Spleen (tissue), 13 donors: ENCODE measurements at places on chromosomes 5 and 9. TPM values are rescaled to one million over a fixed set of nuclear protein-coding genes. Genes with fewer than 3 reads are reported as not detected.

Gene TTC23L
- total RNA-seq, result not detected

GRCh38 chr5:2039180-2039531, 156.4 kb upstream of the IRX4 start:
- no peak overlapping the region for H3K27ac ChIP-seq
- no peaks in the 10 kb centered on the region for H3K27me3 ChIP-seq
- no peak overlapping the region for H3K4me3 ChIP-seq
- H3K36me3 ChIP-seq, result no peaks in the 10 kb centered on the region
- H3K4me1 ChIP-seq, result peaks cover 6% of the 10 kb centered on the region
- no peak for DNase-seq

DNA sequence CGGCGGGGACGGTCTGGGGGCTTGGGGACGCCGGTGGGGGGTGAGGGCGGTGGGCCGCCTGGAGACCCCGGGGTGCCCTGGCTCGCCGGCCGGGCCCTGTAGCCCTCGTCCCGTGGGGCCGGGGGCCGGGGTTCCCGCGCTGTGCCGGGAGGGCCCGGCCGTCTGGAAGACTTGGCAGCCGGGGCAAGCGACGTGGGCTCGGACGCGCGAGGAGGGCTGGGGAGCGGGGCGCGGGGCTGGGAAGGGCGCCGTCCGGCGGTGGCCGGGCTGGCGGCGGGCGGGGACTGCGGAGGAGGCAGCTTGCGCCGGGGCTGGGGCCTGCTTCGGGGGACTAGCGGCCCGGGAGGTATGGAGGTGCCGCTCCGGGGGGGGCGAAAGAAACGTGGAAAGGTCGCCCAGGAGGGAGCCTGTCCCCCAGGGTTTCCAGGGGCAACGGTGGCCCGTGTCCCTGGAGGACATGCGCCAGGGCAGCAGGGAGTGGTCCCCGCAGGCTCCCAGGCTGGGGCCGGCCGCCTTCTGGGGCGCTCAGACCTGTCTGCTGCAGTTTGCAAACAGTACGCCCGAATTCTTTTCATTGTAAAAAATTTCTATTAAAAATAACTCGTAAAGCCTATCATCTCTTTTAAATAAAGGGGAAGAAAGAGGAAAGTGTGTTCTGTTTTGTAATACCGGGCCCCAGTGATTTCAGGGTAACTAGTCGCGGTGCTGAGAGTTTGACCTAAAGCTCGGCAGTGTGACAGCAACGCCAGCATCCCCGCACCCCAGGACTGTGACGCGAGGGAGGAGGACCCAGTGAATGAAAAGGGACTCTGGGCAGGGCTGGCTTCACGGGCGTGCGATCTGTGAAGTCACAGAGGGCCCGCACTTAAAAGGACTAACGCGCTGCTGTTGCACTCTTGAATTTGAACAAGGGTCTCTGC, 752 bp upstream of the ANKH start:
- peaks cover 48% of the 10 kb centered on the region for H3K4me1 ChIP-seq
- H3K27me3 ChIP-seq, result peaks cover 23% of the 10 kb centered on the region
- DNase-seq, result peak; percentile 88
- peak overlapping the region; percentile 74 for H3K27ac ChIP-seq
- H3K4me3 ChIP-seq, result peak overlapping the region; percentile 63

- no peaks in the 10 kb centered on the region for H3K36me3 ChIP-seq
- H3K4me1 ChIP-seq, result no peaks in the 10 kb centered on the region
- DNase-seq, result no peak
- H3K4me3 ChIP-seq, result no peak overlapping the region
- H3K27ac ChIP-seq, result no peak overlapping the region
- no peaks in the 10 kb centered on the region for H3K27me3 ChIP-seq
These were observed 1979.1 kb upstream of the CDH9 start for GRCh38 chr5:29017501-29017900.

- no peaks in the 10 kb centered on the region for H3K36me3 ChIP-seq
- H3K27me3 ChIP-seq, result no peaks in the 10 kb centered on the region
- DNase-seq, result no peak
- H3K4me3 ChIP-seq, result no peak overlapping the region
These were observed 40.1 kb downstream of the F2R start for GRCh38 chr5:76755779-76756637.

DNA sequence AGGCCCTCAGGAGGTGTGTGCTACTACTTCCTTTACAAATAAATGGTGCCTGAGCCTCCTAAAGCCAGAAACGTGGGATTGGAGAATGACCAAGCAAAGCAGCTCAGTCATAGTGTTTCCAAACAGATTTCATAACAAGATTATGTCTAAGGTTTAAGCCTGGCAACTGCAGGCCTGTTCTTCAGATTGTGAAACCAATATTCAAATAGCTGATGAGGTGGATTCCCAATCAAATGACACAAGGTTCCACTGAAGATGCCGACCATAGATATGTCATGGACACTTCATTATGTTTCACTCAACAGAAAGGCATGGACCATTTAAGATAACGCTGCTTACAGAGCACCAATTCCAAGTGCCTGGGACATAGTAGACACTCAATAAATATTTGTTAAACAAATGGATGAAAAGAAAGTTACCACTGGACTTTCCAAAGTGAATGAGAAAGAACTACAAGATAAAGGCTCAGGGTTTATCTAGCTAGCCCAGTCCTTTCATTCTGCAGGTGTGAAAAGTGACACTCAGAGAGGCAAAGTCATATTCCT, 189.5 kb downstream of the ACTL7B start:
- no peaks in the 10 kb centered on the region for H3K36me3 ChIP-seq
- no peak overlapping the region for H3K27ac ChIP-seq
- no peaks in the 10 kb centered on the region for H3K4me1 ChIP-seq
- no peak overlapping the region for H3K4me3 ChIP-seq
- no peak for DNase-seq
